SJSA1 (cell line): ENCODE measurements at places on chromosomes 11 and 22. TPM values are rescaled to one million over a fixed set of nuclear protein-coding genes. Genes with fewer than 3 reads are reported as not detected.

GRCh38 chr11:76025068-76025467, 181.2 kb downstream of the WNT11 start:
- no peaks in the 10 kb centered on the region for H3K36me3 ChIP-seq
- DNase-seq: no peak
- H3K27ac ChIP-seq: no peak overlapping the region
- H3K4me3 ChIP-seq: no peak overlapping the region

DNA sequence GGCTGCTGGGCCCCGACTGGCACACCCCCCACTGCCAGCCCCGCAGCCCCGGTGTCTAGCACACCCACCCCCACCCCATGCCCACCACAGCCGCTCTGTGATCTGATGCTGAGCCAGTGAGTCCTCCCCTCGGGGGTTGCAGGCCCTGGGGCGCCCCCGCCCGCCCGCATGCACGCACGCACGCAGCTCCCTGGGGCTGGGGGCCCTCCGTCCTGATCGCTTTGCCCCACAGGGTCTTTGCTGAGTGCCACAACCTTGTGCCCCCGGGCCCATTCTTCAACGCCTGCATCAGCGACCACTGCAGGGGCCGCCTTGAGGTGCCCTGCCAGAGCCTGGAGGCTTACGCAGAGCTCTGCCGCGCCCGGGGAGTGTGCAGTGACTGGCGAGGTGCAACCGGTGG, 32.3 kb downstream of the MUC5B start:
- DNase-seq: no peak
- no peaks in the 10 kb centered on the region for H3K36me3 ChIP-seq
- no peaks in the 10 kb centered on the region for H3K27me3 ChIP-seq
- no peaks in the 10 kb centered on the region for H3K4me1 ChIP-seq

GRCh38 chr11:7578276-7578955, 64.6 kb downstream of the PPFIBP2 start:
- peak overlapping the region; percentile 66 for H3K27ac ChIP-seq
- peaks cover 59% of the 10 kb centered on the region for H3K4me1 ChIP-seq
- H3K36me3 ChIP-seq: no peaks in the 10 kb centered on the region
- no peaks in the 10 kb centered on the region for H3K27me3 ChIP-seq
- DNase-seq: no peak

GRCh38 chr11:125916683-125917347, 12.5 kb downstream of the DDX25 start:
- no peak overlapping the region for H3K27ac ChIP-seq
- DNase-seq: no peak
- H3K36me3 ChIP-seq: no peaks in the 10 kb centered on the region
- no peak overlapping the region for H3K4me3 ChIP-seq
- H3K27me3 ChIP-seq: 0 out of 2 replicates have a peak, but pooled peaks cover 4% of the 10 kb centered on the region

H19 gene
- not detected in 2 replicates for total RNA-seq

GRCh38 chr11:110829873-110830272, 117.6 kb upstream of the ARHGAP20 start:
- peaks cover 8% of the 10 kb centered on the region; the same call in 1 of the 2 replicates for H3K4me1 ChIP-seq
- no peak overlapping the region for H3K27ac ChIP-seq
- H3K27me3 ChIP-seq: no peaks in the 10 kb centered on the region
- DNase-seq: no peak
- no peak overlapping the region for H3K4me3 ChIP-seq

GRCh38 chr22:42997582-42998090, 17.3 kb downstream of the PACSIN2 start:
- H3K27ac ChIP-seq: peak overlapping the region; percentile 51
- no peak overlapping the region for H3K4me3 ChIP-seq
- H3K36me3 ChIP-seq: peaks cover 2% of the 10 kb centered on the region
- no peaks in the 10 kb centered on the region for H3K27me3 ChIP-seq

AQP11 gene
- total RNA-seq: 0.18 TPM in 1 of 2 replicates, not detected in the other

INS gene
- total RNA-seq: not detected in 2 replicates

MS4A12 gene
- not detected in 2 replicates for total RNA-seq

DNA sequence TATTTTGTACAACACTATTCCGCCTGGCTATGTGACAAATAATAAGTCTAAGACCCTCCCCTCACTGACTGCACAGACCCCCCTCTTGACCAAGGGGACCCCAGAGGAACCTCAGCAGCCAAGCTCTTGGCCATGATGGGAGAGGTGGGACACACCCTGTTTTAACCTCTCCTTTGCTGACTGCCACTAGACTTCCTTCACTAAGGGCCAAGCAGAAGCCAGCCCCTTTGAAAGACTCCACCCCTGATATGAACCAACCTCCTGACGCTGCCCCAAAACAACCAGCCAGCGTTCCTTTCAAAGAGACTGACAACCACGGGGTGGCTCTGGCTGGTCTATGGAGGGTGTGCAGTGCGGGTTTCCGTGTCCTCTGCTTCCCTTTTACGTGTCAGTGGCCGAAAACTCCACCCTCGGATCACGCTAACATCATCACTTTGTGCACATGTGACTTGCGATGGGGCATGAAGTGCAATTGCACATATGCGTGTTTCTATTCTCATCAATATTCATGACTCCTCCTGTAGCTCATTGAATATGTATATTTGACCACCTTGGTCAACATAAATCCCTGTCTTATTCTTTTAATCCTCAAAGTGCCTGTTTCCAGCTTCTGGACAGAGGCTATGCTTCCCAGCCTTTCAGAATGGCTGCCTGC, 643.9 kb downstream of the TBC1D22A start:
- no peaks in the 10 kb centered on the region for H3K36me3 ChIP-seq
- peaks cover 9% of the 10 kb centered on the region; the same call in 1 of the 2 replicates for H3K27me3 ChIP-seq
- no peak overlapping the region for H3K4me3 ChIP-seq
- H3K4me1 ChIP-seq: no peaks in the 10 kb centered on the region
- no peak overlapping the region for H3K27ac ChIP-seq

DNA sequence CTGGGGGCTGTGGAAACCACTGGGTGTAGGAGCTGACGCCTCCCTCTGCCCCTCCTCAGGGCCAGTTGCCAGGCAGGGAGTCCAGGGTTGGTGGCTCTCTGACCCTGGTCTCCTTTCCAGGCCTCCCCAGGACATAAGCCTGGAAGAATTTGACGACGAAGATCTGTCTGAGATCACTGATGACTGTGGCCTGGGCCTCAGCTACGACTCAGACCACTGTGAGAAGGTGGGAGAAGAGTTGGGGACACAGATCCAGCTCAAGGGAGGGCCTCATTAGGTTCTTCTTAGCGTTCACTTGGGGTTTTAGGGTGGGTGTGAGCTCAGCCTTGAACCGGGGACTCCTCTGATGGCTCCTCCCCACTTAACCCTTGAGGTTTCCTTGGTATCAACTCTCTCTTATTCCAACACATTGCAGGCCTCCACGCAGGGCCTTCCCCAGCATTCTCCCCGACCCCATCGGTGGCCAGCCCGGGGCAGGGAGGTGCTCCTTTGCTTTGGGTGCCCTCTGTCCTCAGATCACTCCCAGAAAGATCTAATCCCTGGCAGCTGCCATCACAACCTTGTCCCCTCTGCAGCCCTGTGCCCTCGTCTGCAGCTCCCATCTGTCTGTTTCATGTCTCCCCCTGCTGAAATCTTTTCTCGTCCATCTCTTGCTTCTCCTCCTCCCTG, 1.2 kb downstream of the MAPK8IP2 start:
- H3K36me3 ChIP-seq: no peaks in the 10 kb centered on the region
- H3K27me3 ChIP-seq: peaks cover 53% of the 10 kb centered on the region

DNA sequence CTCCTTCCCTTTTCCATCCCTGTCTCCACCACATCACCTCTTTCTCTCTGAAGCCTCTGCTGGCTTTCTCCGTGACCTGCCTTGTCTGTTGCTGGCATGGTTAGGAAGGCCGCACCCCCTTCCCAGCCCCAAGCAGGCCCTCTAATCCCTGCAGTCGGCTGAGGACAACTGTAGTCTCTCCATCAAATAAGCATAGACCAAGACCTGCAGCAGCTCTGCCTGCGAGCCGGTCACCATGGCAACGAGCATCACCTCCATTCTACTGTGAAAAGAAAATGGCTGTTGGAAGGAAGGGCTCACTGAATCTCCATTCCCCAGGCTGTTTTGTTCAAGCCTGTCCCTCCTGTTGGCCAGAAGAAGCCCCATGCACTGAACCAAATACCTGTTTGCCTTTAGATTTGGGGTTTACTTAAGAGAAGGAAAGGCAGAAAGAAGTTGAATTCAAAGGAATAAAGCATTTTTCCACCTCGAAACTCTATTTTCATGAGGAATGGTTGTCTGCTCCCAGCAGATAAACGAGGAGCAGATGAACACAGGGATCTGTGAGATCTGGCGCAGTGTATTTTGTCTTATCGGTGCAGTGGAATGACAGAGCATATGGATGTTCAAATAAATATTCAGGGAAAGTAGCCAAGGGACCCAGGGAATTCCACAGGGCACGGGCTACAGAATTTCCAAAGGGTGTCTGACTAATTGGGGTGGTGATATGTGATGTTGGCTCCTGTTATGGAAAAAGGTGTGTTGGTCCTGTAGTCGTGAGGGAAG, 113.1 kb upstream of the TTC12 start:
- H3K4me3 ChIP-seq: no peak overlapping the region
- H3K27me3 ChIP-seq: no peaks in the 10 kb centered on the region
- H3K27ac ChIP-seq: no peak overlapping the region
- no peaks in the 10 kb centered on the region for H3K4me1 ChIP-seq

DNA sequence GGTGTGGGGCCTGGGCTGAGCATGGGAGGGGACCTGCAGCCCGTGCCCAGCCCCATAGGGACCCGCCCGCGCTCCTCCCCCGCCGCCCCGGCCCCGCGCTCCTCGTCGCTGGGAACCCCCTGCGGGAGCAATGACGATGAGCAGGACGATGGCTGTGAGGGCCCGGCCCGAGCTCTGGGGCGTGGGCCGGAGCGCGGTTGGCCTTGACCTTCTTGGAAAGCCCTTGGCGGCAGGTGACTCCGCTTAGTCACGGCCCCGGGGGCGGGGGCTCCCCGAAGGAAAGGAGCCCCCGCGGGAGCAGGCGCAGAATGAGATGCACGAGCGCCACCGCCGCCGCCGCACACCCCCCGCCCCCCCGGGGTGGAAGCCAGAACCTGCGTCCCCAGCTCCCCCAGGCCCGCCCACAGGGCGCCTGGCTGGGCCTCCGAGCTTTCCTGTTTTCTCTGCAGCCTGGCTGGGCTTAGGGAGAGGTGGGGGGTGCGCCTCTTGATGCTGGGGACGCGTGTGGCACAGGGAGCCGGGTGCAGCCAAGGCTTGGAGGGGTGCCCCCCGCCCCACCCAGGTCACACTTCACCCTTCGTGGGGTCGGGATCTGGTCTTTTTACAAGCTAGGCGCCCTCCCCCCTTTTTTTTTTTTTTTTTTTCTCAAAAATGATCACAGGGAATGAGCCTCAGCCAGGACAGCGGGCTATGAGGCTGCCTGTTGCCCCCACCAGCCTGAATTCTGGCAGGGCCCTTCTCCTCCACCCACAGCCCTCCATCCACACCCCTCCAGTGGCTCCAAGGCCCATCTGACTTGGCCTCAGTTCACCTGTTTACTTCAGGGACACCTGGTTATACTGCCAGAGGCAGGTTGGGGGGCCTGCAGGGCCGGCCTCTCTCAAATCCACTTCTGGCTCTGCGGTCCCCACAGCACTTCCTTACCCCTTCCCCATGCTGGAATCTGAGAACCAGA, 17.9 kb downstream of the CRELD2 start:
- DNase-seq: peak; percentile 77
- no peak overlapping the region; the same call in 1 of the 2 replicates for H3K27ac ChIP-seq
- no peaks in the 10 kb centered on the region for H3K27me3 ChIP-seq
- peak overlapping the region; percentile 28 for H3K4me3 ChIP-seq

DNA sequence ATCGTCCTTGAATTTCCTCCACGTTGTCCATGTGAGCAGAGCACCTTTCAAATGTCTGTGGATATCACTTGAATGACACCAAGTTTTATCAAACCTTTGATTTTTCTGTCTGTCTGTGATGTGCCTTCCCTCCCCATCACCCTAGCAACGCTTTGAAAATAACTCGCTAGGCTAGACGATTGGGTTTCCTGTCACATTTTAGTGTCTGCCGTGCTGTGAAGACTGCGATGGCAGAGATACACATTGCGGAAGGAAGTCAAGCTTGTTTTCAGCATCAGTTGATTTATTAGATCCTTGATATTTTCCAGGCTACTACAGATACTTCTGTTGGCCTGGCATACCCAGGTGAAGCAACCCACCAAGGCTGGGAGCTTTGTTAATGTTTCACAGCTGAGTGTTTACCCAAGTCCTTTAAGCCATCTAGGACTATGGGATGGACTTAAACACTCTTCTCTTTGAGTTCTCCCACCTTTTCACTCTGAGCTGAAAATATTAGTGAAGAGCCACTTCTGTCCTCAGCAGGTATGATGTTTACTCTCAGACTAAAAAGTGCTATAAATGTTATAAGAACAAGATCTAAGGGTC, 93.6 kb upstream of the CD44 start:
- H3K4me3 ChIP-seq: no peak overlapping the region
- no peaks in the 10 kb centered on the region for H3K36me3 ChIP-seq
- DNase-seq: no peak
- no peaks in the 10 kb centered on the region for H3K27me3 ChIP-seq

GRCh38 chr11:63767565-63768236, 874 bp downstream of the ZFTA start:
- peaks cover 20% of the 10 kb centered on the region for H3K4me1 ChIP-seq
- H3K27me3 ChIP-seq: no peaks in the 10 kb centered on the region
- peak; percentile 87 for DNase-seq
- H3K27ac ChIP-seq: peak overlapping the region; percentile 35

TSSK2 gene
- total RNA-seq: not detected in 2 replicates

SMIM38 gene
- 0.38 and 0.50 TPM in 2 replicates for total RNA-seq

GRCh38 chr11:92380882-92381281, 156.3 kb downstream of the FAT3 start:
- H3K4me1 ChIP-seq: peaks cover 23% of the 10 kb centered on the region
- H3K27ac ChIP-seq: no peak overlapping the region
- H3K27me3 ChIP-seq: no peaks in the 10 kb centered on the region
- DNase-seq: no peak
- no peak overlapping the region for H3K4me3 ChIP-seq

MPEG1 gene
- total RNA-seq: not detected in 2 replicates

DNA sequence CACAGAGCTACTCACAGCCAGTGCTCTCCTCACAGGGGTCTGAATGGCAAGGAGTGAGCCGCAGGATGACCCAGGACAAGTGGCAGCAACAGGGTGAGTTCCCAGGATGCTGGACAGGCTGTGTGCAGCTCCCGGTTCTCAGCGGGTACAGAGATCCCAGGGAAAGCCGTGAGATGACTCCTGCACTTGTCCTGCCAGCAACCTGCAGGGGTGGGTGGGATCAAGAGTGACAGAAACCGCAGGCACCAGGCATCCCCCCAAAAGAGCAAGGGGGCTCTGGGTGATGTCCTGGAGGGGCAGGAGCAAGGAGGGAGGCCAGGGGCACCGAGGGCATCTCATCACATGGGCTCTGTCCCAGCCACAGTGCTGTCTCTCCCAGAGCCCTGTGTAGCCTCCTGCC, 15.9 kb upstream of the PRODH start:
- H3K36me3 ChIP-seq: no peaks in the 10 kb centered on the region
- peak; percentile 25 for DNase-seq
- no peaks in the 10 kb centered on the region for H3K4me1 ChIP-seq
- peaks cover 11% of the 10 kb centered on the region for H3K27me3 ChIP-seq
